Calu3 (cell line): ENCODE measurements at places on chromosomes 4 and X. TPM values are rescaled to one million over a fixed set of nuclear protein-coding genes. Genes with fewer than 3 reads are reported as not detected.

The CCDC120 gene
- total RNA-seq, result 30.8 and 39.0 TPM in 2 replicates

The SPANXN4 gene
- total RNA-seq, result not detected in 2 replicates

The SLC10A4 gene
- 0.59 and 0.61 TPM in 2 replicates for total RNA-seq

The ELOVL6 gene
- 26.1 and 31.3 TPM in 2 replicates for total RNA-seq

The FGFBP1 gene
- 5.0 and 8.4 TPM in 2 replicates for total RNA-seq

The PNMA3 gene
- not detected in 2 replicates for total RNA-seq

The PHOX2B gene
- total RNA-seq, result not detected in 2 replicates

The PARM1 gene
- 4.4 and 6.5 TPM in 2 replicates for total RNA-seq

The RRH gene
- 0.33 and 0.34 TPM in 2 replicates for total RNA-seq

The S100P gene
- 365 and 600 TPM in 2 replicates for total RNA-seq

The STK32B gene
- total RNA-seq, result not detected in 2 replicates

The TMSB15C gene
- total RNA-seq, result 4.0 and 4.7 TPM in 2 replicates

DNA sequence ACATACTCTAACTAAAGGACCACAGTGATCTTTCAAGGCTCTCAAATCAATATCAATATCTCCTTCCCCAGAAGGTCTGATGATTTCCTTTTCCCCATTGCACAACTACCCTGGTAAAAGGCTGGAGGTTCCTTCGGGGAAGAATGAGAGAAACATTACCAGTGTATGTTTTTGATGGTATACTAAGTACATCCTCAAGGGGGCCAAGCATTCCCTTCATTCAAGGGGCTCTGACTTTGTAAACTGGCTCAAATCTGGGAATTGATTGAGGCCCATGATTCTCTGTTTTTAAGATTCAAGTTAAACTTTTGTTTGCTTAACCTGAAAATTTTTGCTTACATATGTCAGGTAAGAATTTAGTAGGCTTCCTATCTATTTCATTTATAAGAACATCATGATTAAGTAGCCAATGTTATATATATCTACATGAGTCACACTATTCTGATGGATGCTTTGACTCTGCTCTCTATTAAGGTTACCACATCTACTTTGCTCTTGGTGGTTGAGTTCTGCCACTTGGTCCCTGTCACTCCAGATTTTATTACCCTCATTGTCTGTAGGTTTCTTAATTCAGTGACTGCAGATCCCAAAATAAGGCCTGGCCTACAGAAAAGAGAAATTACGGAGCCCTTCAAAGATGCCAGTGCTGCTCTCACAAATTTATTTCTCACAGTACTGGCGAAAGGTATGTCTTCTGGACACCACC is 16.4 kb upstream of the GUCY1B1 start:
- no peak for DNase-seq

DNA sequence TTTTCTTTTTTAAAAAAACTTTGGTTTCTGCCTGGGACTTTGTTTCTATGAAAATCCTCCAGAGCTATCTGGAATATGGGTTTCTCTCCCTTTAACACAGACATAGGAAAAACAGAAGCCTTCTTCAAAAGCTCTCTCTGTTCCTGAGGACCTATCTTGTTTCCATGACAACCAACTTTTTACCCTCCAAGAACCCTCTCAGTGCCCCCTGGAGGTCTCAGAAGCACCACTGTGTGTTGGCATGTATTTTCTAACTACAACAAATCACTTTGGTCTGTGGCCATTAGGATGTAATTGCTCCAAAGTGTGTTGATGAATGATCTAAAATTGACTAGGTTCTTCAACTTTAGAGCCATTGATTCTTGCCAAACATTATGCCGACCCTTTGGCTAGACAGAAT is 1331.6 kb downstream of the ADGRL3 start:
- DNase-seq, result no peak

DNA sequence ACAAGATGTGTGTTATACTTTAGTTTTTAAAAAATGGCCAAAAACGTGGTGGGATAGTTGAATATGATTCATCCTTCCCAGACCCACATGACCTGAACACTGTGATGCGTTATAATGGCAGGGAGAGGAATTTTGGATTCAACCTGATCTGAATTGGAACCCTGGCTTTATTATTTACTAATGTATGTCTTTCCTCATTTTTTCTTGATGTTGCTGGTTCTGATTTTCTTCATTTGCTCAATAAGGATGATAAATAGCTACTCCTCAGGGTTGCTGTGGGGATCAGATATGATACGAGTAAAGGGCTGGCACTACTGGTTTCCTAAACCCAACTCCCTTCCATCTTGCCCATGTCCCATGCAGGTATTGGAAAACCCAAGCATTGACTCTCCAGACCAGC is 24.2 kb upstream of the ACSL1 start:
- no peak for DNase-seq

DNA sequence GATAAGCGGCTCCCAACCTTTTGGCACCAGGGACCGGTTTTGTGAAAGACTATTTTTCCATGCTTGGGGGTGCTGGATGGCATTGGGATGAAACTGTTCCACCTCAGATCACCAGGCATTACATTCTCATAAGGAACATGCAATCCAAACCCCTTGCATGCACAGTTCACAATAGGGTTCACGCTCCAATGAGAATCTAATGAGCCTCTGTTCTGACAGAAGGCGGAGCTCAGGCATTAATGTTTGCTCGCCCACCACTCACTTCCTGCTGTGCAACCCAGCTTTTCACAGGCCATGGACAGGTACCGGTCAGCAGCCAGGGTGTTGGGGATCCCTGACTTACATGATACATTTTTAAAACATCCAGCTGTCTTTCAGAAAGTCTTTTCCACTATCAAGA is 187.3 kb downstream of the SLC39A8 start:
- DNase-seq, result no peak

DNA sequence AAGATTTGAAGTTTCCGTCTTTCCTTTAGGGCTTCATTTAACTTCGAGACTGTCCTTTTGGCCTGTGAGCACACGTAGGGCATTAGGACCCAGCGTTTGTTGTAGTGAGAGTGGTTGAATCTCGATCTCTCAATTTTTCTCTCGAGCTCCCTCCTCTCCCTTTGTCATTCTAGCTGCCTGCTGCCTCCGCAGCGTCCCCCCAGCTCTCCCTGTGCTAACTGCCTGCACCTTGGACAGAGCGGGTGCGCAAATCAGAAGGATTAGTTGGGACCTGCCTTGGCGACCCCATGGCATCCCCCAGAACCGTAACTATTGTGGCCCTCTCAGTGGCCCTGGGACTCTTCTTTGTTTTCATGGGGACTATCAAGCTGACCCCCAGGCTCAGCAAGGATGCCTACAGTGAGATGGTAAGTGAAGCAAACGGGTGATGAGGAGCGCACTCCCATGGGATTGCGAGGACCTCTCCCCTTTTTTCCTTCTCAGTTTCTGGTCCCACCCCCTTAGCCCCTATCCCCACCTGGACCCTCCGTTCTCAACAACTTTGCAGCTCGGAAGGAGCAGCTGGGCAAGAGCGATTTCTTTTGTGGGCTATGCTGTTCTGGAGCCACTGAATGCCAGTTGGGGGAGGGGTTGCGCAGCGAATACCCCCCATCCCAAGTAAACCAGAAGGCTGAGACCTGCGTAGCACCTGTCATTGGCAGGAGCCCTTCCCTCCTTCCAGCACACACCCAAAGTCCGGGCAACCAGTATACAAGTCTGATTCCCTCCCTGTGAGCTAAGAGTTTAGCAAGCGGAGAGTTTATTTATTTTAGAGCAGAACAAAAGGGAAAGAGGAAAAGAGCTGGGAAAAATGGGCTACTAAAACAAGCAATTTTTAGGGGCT is at the start of gene TMEM35A:
Gene TMEM35A, plus strand, starts transcription at position 164 of the 883 bp plus-strand sequence. Its CDS starts 124 bp downstream, at position 288.
- no peak for DNase-seq

- no peak for DNase-seq
Observed at GRCh38 chrX:49191574-49192011, 5.4 kb upstream of the PRICKLE3 start.

GRCh38 chr4:41361794-41362526 is 105.2 kb downstream of the UCHL1 start:
- no peak for DNase-seq

DNA sequence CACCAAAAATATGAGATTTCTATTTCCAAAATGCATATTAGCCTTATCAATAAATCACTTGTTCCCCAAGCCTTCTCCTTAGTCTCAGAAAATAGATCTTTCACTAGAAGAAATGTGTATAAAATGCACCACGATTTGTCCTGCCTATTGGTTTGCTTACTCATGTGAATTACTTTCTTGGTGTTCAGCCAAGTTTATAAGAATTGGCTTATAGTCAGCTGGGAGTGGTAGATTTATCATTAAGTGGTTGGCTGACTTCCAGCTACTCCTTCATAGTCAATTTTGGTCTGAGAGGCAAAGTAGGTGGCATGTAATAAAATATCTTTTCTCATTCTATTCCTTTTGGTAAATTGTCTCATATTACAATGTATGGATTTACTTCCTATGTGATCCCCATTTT is 1.3 kb downstream of the SULT1E1 start:
- DNase-seq, result peak; percentile 14

- no peak for DNase-seq
Observed at GRCh38 chr4:32574803-32575202, 1854.6 kb downstream of the PCDH7 start.

GRCh38 chr4:138976526-138976925 is 39.1 kb upstream of the NOCT start:
- DNase-seq, result no peak

- DNase-seq, result peak; percentile 52
Observed at GRCh38 chrX:49915361-49916222, 6.8 kb upstream of the CLCN5 start.

GRCh38 chr4:155005395-155006090 is 202.9 kb upstream of the NPY2R start:
- DNase-seq, result no peak

DNA sequence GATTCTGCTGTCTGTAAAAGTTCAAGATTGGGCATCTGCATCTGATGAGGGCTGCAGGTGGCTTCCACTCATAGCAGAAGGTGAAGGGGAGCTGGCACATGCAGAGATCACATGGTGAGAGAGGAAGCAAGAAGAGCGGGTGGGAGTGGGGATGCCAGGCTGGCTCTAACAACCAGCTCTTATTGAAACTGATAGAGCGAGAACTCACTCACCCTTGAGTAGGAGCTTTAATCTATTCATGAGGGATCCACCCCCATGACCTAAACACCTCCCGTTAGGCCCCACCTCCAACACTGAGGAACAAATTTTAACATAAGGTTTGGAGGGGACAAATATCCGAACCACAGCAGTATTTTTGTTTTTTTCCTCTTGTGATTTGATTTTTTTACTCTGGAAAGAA is 45.8 kb downstream of the PHOX2B start:
- DNase-seq, result no peak

- DNase-seq, result no peak
Observed at GRCh38 chrX:133527415-133527814, 112.1 kb upstream of the GPC4 start.

GRCh38 chr4:96025011-96025410 is 185.1 kb downstream of the PDHA2 start:
- no peak for DNase-seq

- no peak for DNase-seq
Observed at GRCh38 chrX:133859860-133860259, 125.5 kb downstream of the GPC3 start.

DNA sequence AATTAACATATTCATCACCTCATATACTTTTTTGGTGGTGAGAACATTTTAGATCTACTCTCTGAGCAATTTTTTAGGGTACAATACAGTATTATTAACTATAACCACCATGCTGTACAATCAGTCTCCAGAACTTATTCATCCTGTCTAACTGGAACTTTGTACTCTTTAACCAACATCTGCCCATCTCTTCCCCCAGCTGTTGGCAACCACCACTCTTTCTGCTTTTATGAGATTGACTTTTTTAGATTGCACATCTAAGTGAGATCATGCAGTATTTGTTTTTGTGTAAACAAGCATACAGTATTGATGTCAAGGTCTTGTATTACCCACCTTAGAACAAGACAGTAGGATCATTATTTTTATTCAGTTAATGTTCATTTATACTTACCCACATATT is 516.8 kb downstream of the RPA4 start:
- no peak for DNase-seq

DNA sequence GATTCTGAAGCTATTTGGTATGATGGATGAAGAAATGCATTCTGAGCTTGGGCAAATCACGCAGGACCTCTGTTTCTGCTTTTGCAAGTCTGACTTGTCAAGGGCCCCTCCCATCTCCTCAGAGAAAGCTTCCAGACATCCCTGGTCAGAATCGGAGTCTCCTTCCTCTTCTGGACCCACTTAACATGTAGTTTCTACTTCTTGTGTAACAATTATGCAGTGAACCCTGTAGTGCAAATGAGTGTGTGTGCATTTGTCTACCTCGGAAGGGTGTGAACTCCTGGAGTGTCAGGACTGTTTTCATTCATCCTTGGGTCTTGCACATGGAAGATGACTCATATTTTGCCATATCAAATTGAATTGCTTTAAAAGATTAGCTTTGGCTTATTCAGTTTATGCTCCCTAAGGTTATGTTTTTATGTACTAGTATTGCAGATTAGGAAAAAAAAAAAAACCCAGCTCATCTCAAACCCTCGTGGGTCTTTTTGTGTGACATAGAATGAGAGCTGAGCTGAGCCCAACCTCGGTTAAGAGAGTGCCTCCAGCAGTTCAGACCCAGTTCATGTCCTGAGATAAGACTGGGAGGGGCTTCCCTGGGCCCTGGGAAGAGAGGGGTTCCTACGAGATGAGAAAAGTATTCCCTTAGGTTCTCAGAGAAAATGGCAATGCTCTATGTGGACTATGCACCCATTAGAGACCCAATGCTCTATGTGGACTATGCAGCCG is 61.1 kb upstream of the RPL34 start:
- no peak for DNase-seq

DNA sequence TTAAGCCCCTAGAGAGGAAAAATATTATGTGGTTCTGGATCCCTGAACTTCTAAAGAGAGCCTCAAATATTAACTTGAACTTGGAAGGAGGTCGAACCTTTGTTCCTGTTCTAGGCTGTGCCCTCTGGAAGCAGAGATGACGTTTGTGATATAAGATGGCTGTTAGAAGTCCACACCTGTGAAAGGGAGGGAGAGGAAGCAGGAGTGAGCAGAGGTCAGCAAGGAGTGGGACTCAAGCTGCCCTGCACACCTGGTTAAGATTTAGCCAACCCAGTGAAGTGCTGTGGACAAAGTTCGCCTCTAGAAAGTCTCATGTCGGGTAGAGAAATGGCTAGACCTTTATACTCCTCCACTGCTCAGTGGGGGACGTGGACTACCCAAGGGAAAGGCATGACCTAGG is 566.2 kb downstream of the MID1IP1 start:
- no peak for DNase-seq

DNA sequence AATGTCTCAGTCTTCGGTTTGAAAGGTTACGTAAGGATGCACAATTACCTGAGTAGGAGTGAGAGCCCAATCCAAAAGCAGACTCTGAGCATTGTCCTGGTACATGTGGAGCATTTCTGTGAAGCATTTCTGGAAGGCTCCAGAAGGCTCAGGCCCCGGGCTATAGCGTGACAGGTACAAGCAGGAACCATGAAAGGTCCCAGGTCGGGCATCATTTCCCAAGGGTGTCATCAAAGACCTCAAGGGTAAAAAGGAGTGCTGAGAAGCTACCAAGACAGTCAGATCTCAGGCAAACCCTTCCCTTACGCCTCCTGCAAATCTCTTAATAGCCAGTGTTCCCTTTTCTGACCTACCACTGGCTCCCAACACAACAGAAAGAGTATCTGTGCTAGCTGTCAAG is 30.8 kb downstream of the GPC4 start:
- DNase-seq, result no peak

DNA sequence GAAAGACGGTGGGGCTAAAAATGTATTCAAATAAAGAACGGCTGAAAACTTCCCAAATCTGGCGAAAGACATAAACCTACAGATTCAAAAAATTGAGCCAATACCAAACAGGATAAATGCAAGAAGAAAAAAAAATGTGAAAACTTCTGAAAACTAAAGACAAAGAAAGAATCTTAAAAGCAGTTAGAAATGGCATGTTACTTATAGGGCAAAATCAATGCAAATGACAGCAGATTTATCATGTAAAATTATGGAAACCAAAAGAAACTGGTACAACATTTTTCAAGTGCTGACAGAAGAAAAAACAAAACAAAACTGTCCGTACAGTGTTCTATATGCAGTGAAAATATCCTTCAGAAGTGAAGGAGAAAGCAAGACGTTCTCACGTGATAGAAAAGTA is 239.0 kb downstream of the PDGFC start:
- no peak for DNase-seq
